ENCODE measurements at places on chromosomes 4 and X.
A peak's percentile ranks its signal among the peaks of the same experiment; 100 is the strongest.

- DNase-seq, result no peak
These were observed 17.4 kb downstream of the COL4A5 start for GRCh38 chrX:108456971-108457477.

DNA sequence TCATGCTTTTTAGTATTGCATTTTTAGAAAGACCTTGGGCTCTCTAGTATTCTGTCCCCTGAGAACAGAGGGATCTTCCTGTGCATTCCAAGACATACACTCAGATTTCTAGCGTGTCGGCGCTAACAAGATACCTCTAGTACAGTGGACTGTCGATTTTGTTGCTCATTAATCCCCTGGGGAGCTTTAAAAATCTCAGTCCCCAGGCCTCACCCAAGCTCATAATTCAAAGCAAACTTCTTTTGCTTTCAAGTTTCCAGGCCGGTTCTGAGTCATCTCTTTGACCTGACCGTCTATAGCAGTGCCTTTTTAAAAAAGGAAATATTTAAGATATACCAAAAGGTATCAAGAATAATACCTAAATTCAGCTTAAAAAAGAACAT lies 137.0 kb downstream of the AMMECR1 start:
- DNase-seq, result no peak

DNA sequence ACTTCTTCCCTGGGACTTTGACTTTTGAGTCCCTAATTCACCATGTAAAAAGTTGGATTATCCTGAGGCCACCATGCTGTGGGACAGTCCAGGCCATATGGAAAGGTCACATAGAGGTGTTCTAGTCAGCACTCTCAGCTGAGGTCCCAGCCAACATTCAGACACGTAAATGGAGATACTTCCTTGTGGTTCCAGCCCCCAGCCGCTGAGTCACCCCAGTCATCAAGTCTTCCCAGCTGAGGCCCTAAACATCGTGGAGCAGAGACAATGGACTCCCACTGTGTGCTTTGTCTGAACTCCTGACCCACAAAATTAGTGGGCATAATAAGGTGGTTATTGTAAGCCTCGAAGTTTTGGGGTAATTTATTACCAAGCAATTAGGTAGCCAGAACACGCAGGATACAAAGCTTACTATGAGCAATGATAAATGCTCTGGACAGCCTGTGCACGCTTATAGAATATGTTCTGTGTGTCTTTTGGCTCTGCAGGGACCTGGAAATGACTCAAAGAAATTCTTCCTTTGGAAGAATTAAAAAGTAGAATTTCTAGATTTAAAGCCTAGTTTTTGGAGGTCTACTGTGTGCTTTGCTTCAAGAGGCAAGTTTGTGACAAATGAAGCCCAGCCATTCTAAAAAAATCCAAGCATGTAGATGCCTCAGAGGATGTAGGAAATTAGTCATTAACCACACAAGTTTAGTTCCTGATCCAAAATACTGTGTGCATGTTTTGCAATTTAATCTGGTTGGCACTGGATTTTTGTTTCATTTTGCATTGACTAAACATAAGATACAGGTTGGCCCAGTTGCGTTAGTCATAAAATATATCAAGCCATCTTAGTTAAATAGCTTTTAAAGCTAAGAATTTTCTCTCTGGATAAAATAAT lies 33.2 kb upstream of the SLC9A7 start:
- no peak for DNase-seq

- no peak for DNase-seq
These were observed 36.5 kb upstream of the IL15 start for GRCh38 chr4:141599853-141600252.

GRCh38 chr4:147288512-147288911 lies 192.4 kb upstream of the EDNRA start:
- no peak for DNase-seq

DNA sequence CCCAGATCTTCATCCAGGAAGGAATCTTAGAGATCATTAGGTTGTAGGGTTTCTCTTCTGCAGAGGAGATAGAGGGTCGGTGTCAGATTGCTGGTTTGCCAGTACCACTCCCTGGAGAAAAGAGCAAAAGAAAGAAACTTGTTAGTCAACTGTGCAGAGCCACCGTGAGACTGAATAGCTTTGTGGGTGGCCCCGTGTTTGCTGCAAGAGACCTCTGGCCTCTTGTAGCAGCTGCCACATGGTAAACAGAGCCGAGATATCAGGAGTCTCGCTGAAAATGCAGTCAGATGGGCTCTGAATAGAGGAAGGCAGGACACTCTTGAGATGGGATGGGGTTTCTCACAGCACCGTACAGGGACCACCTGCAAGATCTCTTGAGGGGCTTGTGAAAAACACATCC lies 149.7 kb downstream of the PTTG2 start:
- no peak for DNase-seq

DNA sequence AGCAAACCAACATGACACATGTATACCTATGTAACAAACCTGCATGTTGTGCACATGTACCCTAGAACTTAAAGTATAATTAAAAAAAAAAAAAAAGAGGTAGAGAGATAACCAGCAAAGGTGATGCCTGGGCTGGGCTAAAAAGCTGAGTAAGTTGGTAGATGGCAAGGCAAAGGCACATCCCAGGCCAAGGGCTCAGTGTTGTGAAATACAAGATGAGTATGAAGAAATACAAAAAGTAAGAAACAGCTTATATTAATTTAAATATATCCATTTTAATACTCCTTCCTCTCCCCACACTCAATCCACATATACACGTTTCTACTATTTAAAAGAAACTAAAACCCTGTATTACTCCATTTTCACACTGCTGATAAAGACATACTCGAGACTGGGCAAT lies 25.8 kb downstream of the TEC start:
- no peak for DNase-seq

DNA sequence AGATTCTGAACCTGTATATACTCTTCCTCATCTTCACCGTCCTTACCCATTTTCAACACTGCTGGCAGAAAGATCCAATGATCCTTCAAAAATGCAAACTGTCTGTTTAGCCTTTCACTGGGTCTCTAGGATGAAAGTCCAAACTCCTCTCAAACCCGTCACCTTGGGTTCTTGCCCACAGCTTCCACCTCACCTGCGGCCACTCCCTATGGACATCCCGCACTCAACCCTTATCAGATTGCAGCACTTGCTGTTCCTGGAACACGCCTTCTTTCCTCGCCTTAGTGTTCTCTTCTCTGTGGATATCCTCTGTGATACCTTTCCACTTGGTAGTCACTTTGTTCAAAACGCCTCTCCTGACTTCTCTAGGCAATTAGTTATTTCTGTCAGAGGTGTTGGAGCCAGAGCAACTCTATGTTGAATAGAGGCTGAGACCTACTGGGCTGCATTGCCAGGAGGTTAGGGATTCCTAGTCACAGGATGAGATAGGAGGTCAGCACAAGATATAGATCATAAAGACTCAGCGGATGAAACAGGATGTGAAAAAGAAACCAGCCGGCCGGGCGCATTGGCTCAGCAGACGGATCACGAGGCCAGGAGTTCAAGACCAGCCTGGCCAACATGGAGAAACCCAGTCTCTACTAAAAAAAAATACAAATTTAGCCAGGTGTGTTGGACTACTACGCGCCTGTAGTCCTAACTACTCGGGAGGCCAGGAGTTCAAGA lies 4.2 kb upstream of the NOCT start:
- no peak for DNase-seq

DNA sequence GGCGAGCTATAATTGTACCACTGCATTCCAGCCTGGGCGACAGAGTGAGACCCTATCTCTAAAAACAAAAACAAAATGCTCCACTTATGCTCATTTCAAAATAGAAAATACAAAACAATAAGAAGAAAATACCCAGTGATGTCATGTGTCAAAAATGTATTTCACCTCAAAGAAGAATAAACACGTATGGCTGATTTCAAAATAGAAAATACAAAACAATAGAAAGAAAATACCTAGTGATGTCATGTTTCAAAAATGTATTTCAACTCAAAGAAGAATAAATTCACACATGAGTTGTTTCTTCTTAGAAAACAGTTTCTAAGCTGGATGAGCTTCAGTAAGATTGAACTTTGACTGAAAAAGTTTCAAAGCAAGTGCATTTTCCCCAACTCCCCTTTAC lies 20.3 kb upstream of the PDCL2 start:
- no peak for DNase-seq

DNA sequence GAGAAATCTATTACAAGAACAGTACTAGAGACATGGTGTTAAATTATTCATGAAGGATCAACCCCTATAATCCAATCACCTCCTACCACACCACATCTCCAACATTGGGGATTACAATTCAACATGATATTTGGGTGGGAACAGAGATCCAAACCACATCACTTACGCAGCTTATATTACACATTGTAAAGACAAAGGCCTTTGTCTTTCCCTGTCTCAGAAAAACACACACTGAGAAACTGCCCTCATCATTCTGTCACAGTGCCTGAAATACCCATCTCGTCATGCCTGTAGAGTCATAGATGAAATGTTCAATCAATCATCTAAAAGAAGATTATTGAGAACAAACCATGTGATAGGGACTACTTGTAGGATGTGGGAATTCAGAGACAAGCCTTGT lies 558.8 kb upstream of the GRIA3 start:
- no peak for DNase-seq

DNA sequence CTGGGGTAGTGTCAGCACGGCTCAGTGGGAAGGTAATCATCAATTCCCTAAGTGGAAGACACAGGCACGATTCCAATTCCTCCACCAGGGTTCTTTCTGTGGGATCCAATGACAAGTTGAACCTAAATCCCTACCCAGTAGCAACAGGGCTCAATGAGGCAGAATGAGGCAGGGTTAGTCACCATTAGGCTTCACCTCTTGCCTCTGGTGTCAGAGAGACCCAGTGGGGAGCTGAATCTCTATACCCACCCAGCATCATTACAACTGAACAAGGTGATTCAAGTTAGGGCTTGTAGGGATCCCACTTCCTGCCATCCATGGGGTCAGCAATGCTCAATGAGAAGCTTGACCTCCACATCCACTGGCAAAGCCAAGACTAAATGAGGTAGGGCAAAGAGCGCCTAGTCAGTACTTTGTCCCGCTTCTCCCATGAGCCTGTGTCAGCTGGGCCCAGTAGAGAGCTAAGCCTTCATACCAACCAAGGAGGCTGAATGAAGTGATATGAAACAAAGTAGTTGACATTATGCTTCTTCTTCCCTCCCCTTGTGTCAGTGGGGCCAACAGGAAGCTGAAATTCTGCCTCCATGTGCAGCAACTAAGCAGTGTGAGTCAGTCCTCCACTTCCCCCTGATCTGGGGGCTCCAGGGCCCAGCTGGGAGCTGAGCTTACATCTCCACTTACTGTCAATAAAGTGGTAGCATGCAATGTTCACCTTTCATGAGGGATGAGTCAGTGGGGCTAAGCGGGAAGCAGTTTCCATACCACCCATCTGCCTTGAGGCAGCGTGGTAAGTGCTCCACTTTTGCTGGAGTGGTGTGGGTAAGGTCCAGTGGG lies 36.4 kb upstream of the RBM41 start:
- DNase-seq, result peak; percentile 37

DNA sequence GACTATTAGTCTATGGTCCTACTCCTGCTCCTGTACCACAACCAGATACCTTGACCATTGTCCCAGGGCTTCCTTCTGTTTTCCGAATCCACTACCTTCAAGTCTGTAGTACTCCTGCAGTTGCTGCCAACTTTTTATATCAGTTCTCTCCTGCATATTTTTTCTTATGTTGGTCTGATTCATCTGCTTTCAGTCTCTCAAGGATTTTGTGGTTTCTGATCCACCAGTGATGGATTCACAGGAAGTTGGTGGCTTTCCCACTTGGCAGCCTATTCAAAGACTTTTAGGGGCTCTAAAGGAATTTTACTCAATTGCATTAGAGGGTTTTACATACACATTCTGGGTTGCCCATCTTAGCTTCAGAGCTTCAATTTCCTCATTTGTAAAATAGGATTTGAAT lies 23.6 kb downstream of the KIF4A start:
- DNase-seq, result no peak

DNA sequence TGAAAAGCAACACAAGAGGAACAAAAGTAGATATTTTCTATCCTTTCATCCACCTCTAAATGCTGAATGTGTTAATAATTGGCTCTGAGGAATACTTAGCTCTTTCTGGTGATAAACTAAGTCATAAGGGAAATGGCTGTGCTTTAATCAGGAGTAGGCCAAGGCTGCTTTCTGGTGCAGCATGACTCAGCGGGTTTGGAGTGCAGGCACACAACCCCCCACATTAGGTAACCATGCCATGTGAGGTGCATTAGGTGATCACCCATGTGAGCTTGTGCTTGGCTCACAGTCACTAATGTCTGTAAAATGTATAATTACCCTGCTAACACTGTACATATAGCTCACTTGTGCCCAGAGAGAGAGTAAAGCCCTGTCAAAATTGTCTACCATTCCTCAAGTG lies 57.2 kb downstream of the USP38 start:
- no peak for DNase-seq

DNA sequence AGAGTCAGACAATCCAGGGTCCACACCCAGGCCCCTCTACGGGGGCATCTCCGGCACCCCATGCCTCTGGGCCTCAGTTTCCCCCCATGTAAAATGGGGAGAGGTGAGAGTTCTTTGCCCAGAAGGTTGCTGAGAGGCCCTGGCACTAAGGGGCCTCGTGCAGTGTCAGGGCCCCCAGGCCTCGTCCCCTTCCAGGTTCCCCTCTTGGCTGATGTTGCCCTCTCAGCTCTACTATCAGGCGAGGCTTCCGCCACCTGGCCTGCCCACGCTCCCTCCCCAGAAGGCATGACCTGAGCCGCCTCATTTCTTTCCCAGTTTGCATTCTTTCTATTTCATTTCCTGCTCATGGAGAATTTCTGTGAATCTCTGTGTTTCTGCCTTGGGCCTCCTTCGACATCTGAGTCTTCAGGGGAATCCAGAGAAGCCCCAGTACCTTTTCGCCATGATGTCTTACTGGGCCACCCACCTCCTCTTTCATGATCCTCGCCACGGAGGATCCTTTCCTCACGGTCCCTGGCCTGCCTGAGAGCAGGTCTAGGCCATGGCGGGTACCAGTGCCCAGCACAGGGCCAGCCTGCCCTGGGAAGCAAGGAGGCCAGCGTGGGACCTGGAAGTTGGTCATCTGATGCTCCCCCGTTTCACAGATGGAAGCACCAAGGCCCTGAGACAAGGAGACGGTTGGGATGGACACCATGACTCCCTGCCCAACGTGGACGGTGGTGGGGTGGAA lies 21.9 kb upstream of the MRFAP1 start:
- no peak for DNase-seq

- DNase-seq, result no peak
These were observed 107.0 kb upstream of the TBC1D9 start for GRCh38 chr4:140863197-140863596.

- no peak for DNase-seq
These were observed 233.4 kb upstream of the ANXA3 start for GRCh38 chr4:78318126-78318525.

- DNase-seq, result no peak
These were observed 771.3 kb downstream of the FAT4 start for GRCh38 chr4:126086041-126086440.

DNA sequence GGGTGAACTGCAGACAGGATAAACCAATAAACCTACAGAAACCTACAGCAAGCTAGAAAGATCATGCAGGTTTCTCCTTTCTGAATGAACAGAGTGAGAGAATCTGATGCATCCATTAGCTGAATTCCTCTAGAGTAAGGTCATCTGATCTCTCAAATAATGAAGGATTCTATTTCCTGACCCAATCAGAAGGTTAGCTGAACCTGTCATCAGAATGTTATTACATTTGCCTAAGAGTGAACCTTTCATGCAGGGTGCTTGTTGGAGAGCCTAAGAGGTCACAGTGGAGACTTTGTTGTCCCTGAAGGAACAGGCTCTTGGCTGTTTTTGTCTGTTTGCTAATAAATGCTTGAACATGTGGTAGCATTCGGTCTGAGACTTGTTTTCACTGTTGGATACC lies 24.0 kb downstream of the MEPE start:
- DNase-seq, result no peak

GRCh38 chr4:121651597-121651996 lies 45.2 kb downstream of the ANXA5 start:
- DNase-seq, result no peak
